Renal pelvis (tissue), 12 donors: ENCODE measurements at places on chromosomes 2 and 18. TPM values are rescaled to one million over a fixed set of nuclear protein-coding genes. Genes with fewer than 3 reads are reported as not detected.

GRCh38 chr2:46024146-46024779 is 272.9 kb upstream of the EPAS1 start:
- no peak for DNase-seq

DNA sequence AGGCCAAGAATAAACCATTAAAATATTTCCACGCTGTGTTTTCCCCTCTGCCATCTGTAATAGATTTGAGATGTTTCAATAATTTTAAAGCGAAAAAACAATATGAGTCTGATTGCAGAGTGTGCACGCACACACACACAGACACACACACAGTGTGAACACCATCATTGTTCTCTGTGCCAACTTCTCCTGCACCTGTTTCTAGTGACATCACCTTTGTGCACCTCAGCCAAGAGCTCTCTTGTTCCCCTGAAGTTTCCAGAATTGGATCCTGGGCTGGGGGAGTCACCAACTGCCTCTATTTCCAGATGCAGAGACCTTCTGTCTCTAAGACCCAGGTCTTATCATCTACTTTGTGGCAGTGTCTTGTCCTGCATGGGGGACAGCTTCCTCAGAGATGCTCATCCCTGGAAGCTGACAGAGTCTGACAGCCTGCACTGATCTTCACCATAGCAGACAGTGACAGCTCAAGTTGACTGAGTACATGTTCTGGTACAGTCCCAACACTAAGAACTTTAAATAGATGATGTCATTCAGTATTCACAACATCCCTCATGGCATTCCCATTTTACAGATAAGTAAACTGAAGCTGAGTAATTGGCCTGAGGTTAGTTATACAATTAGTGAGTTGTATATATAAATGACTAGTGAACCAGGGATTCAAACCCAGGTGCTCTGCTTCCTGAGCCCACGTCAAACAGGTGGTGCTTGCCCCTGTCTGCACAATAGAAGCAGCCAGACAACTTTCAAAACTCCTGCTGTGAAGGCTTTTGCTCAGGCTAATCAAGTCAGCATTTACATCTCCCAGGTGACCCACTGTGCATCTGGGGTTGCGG is 39.4 kb downstream of the ACOXL start:
- no peak for DNase-seq

SLC40A1 gene
- polyA plus RNA-seq: 125 TPM

DNA sequence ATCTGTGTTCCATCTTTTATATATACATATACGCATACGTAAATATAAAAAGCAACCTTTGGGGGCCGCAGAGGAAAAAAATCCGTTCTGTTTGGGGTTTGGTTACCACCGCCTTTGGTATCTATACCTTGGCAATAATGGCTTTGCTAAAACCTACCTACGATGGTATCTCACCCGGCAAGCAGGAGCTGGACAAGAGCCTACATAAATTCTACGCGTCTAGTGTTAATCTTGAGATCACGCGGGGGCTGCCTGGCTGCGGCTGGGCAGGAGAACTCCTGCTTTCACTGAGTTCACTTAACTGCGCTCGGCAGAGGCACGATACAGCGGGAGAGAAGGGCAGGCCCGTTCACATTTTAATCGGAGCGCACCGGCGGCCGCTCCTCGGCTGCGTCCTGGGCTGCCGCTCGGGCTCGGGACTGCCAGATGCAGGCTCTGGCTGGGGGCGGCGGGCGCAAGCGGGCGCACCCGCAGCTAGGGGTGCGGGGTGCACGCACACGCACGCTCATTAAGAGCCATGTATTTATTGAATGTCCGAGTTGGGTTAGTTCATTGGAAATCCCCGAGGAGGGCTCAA is 1.7 kb upstream of the POU3F3 start:
- no peak for DNase-seq

DNA sequence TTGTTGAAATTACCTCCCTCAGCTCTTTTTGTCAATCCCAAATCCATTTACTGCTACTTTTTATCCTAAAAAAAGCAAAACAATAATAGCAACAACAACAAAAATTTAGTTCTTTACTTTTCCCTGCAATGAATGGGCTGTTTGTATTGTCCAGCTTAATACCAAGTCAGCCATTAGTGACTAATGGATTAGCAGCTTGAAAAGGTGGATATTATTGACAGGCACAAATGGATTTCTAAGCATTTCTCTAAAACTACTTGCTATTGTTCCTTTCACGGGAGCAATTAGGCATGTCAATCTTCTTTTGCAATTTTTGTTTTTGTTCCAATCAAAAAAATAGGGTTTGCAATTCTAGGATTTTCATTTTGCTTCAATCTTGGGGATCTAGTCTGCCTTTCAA is 32.1 kb upstream of the SPAG16 start:
- no peak for DNase-seq

DNA sequence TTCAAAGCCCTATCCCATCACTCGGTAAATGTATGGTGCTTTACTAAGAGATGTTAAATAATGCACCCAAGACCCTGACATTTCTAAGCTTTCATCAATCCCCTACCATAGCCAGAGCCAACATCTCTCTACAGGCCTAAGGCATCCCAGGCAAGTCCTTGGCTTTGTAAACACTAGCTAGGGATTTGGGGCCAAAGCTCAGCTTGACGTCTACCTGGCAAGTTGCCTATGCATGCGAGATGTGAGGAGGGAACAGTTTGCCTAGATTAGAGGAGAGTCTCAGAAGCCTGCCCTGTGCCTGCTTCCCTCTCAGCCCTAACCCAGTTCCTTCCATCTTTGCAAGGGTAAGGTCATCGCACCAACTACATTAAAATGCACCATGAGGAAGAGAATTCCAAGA is 221.5 kb upstream of the NCKAP5 start:
- no peak for DNase-seq

GPR155 gene
- 10.4 TPM for polyA plus RNA-seq

- no peak for DNase-seq
Measured at GRCh38 chr2:39881494-39881893, 102.4 kb upstream of the THUMPD2 start.

- no peak for DNase-seq
Measured at GRCh38 chr2:36626756-36627155, 28.8 kb upstream of the FEZ2 start.

- DNase-seq: no peak
Measured at GRCh38 chr2:237278568-237278967, 135.4 kb downstream of the COL6A3 start.

ANKRD29 gene
- 1.1 TPM for polyA plus RNA-seq

IL1RL1 gene
- polyA plus RNA-seq: 0.53 TPM

FBXO41 gene
- 2.4 TPM for polyA plus RNA-seq

- DNase-seq: no peak
Measured at GRCh38 chr2:144125751-144126150, 394.2 kb downstream of the ZEB2 start.

- no peak for DNase-seq
Measured at GRCh38 chr2:187497858-187498463, 49.9 kb upstream of the CALCRL start.

DNA sequence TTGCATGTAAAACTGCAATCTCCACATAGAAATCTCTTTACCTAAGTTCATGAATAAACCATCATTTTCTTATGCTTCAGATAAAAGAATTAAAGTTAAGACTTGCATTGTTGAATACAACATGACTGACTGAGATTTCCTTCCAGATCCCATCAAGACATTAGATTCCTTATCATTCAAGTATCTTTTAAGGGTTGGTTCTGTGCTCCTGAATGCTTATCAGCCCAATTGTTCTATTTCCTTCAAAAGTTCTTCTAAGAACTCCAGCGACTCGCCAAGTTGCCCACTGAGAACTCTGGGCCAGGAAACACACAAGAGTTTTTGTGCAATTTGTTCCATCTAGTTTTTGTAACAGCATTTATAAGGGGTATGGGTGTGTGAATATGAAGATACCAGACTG is 120.3 kb downstream of the RBMS1 start:
- DNase-seq: no peak

- DNase-seq: peak; percentile 89
Measured at GRCh38 chr2:11829947-11830707, 83.7 kb downstream of the LPIN1 start.

DNA sequence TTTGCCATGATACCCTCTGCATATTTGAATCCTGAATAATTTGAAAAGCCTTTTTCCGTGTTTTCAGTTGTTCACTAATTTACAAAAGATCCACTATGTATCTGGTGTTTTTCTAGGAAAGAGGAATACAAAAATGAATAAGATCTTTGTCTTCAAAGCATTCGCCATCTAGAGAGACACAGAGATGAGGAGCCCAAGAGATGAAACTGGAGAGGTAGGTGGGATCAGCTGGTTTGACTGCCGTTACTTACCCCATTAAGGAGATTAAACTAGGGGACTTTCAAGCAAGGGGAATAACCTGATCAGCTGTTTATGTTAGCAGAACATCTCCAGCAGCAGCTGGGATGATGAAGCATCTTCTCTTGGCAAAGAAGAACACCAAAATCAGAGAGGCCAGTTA is 150.2 kb upstream of the SATB2 start:
- DNase-seq: no peak
